Activated T-helper 1 cell treated with anti-CD3 and anti-CD28 coated beads, Interleukin-12 subunit alpha, Interleukin-12 subunit beta, Interleukin-2, Interleukin-4 antibody, amounts not matched to agents 30 ng/mL and 10 ng/mL and 1 ng/mL, durations not matched to agents 14 hours and 24 hours and 36 hours (primary cell): ENCODE measurements at places on chromosomes 6 and 20.

DNA sequence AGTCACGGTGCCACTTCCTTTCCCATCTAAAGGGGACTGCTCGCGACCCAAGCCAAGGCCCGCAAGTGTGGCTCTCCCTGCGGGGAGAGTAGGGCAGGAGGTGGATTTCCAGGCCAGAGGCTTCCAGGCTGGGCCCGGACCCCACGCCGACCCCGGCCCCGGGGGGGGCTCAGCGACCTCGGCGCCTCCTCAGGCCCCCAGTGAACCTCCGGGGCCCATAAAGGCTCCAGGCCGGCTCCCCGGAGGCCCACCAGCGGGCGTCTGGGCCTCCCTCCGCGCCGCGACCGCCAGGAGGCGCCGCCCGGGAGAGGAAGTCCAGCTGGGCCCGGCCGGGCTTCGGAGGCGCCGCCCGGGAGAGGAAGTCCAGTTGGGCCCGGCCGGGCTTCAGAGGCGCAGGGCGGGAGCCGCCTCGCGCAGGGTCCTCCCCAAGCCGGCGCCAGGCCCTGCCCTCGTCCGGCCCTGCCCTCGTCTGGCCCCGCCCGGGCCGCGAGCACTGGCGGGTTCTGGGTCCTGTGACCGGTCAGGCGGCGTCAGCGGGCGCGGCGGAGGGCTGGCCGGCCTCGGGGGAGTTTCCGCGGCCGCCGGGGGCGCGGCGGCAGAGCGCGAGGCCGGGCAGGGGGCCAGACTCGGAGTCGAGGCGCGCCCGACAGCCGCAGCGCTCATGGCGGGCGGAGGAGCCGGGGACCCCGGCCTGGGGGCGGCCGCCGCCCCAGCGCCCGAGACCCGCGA is at the start of gene RAB32:
Gene RAB32 (plus strand): TSS at position 623 of the 729 bp plus-strand sequence. CDS start 39 bp downstream, at position 662.
- DNase-seq: peak; percentile 5

DNA sequence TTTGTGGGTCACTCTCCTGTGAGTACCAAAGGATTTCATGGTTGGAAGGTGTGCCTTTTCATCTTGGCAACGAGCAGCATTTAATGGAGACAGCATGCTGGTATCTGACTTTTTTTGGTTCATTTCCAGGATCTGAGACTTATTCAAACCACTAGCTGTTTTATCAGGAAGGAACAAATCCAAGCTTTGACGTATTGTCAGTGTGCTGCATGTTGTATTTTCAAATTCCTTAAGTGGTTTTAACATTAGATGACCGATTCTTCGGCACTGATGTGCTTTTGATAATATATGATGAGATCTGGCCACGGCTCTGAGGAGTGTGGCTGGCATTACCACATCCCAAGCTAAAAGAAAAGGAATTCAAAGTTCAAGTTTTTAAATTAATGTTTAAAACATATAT is 6.4 kb downstream of the RMND1 start:
- no peak for DNase-seq

GRCh38 chr6:35076997-35077712 is 64.0 kb downstream of the TCP11 start:
- DNase-seq: no peak

- DNase-seq: no peak
Observed at GRCh38 chr6:128379577-128379976, 140.8 kb downstream of the PTPRK start.

DNA sequence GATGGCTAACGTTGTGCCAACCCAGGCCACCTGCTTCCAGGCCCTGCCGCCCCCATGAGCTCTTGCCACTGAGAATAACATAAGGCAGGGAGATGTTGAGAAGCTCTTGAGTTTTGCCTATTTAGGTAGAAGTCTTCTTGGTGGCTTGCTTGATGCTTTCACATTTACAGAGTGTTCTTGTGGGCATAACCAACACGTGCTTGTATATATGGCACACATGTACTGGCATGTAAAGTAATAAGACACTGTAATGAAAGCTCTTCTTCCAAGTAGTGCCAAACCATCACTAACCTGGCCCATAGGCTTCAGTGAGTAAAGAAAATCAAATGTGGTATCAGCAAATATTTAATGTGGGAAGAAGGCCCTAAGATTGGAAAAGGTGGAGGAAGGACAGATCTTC is 146.9 kb upstream of the CITED2 start:
- DNase-seq: no peak

DNA sequence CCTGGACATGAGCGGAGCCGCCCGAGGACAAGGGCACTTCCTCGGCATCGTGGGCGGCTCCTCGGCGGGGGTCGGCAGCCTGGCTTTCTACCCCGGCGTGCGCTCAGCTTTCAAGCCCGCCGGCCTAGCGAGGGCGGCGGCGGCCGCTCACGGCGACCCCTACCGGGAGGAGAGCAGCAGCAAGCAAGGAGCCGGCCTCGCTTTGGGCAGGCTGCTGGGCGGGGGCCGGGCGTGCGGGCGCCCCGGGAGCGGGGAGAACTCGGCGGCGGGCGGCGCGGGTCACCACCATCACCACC is 6.7 kb downstream of the PRDM13 start:
- DNase-seq: no peak

- no peak for DNase-seq
Observed at GRCh38 chr20:5316188-5317158, at the start of gene PROKR2. PROKR2 (minus strand) TSS chr20:5316954; CDS start chr20:5314369, 2,585 bp downstream.

GRCh38 chr6:84498905-84499304 is 265.5 kb downstream of the TBX18 start:
- DNase-seq: no peak
